ENCODE measurements at places on chromosomes 6 and 20. TPM values are rescaled to one million over a fixed set of nuclear protein-coding genes. Genes with fewer than 3 reads are reported as not detected.
A peak's percentile ranks its signal among the peaks of the same experiment; 100 is the strongest.

- H3K27ac ChIP-seq = no peak overlapping the region
- H3K4me3 ChIP-seq = no peak overlapping the region
- no peaks in the 10 kb centered on the region for H3K27me3 ChIP-seq
- no peaks in the 10 kb centered on the region for H3K4me1 ChIP-seq
These were observed 259.1 kb upstream of the FERMT1 start for GRCh38 chr20:6381887-6382286.

GRCh38 chr6:105994591-105995390, 91.3 kb upstream of the PRDM1 start:
- DNase-seq = peak; percentile 58
- H3K4me1 ChIP-seq = peaks cover 8% of the 10 kb centered on the region
- peak overlapping the region; percentile 84 for H3K27ac ChIP-seq
- no peaks in the 10 kb centered on the region for H3K36me3 ChIP-seq
- H3K27me3 ChIP-seq = peaks cover 67% of the 10 kb centered on the region
- no peak overlapping the region for H3K4me3 ChIP-seq

Gene PDE7B
- polyA plus RNA-seq = 4.6 TPM

DNA sequence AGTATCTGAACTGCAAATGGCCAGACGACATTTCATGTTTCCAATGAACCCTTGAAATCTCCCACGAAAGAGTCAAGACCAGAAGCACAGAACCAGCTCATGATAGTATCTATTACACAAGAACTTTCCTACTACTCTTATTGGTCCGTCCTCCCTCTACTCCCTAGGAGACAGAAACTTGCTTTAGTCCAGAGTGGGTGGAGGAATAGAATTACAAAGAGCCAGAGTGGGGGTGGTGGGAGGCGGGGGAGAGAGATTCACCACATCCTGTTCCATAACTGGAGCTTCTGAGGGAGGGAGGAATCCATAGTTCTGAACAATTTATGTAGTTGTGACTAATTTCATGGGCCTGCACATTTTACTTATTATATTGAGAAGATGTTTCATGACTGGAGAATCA, 18.5 kb upstream of the WFDC10A start:
- H3K4me1 ChIP-seq = no peaks in the 10 kb centered on the region
- no peaks in the 10 kb centered on the region for H3K27me3 ChIP-seq
- H3K27ac ChIP-seq = no peak overlapping the region
- peak; percentile 46 for DNase-seq
- H3K4me3 ChIP-seq = no peak overlapping the region

GRCh38 chr6:90350689-90351554, 54.3 kb upstream of the BACH2 start:
- no peak overlapping the region for H3K4me3 ChIP-seq
- no peak for DNase-seq
- H3K27me3 ChIP-seq = no peaks in the 10 kb centered on the region
- no peaks in the 10 kb centered on the region for H3K4me1 ChIP-seq
- no peaks in the 10 kb centered on the region for H3K36me3 ChIP-seq
- no peak overlapping the region for H3K27ac ChIP-seq

Gene SNX21
- 35.6 TPM for polyA plus RNA-seq

DNA sequence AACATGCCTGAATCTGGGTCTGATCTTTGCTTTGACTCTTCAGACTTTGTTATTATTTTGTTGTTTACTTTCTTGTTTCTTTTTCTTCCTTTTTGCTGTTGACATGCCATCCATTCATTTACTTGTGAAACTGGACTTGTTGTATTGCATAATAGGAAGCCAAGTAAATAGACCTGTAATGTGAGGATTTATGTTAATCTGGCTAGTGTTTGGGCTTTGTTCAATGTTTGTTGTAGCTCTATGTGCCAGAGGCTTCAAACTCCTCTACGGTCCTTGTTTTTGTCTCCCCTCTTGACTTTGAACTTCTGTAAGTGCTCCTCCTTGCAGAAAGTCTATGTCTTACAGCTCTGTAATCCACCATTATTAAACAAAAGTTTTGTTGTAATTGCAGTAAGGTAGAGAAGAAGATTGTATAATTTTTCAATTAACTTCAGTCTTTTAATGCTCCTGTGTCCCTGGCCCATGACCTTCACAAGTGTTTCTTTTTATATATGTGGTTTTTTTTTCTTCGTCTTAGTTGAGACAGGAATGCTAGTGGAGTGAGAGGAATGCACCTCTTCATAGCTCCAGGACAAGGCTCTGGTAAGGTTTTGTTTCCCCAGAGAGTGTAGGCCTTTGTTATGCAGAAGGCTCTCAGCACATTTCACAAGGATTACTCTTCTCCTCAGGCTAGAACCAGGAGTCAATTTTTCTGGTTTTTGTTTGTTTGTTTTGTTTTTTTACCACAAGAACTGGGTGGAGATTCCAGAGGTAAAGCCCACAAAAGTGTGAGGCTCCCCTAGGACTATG, 1061.8 kb upstream of the CITED2 start:
- no peaks in the 10 kb centered on the region for H3K27me3 ChIP-seq
- no peak overlapping the region for H3K4me3 ChIP-seq
- no peaks in the 10 kb centered on the region for H3K36me3 ChIP-seq
- no peak overlapping the region for H3K27ac ChIP-seq

Gene SCUBE3
- 2.5 TPM for polyA plus RNA-seq

DNA sequence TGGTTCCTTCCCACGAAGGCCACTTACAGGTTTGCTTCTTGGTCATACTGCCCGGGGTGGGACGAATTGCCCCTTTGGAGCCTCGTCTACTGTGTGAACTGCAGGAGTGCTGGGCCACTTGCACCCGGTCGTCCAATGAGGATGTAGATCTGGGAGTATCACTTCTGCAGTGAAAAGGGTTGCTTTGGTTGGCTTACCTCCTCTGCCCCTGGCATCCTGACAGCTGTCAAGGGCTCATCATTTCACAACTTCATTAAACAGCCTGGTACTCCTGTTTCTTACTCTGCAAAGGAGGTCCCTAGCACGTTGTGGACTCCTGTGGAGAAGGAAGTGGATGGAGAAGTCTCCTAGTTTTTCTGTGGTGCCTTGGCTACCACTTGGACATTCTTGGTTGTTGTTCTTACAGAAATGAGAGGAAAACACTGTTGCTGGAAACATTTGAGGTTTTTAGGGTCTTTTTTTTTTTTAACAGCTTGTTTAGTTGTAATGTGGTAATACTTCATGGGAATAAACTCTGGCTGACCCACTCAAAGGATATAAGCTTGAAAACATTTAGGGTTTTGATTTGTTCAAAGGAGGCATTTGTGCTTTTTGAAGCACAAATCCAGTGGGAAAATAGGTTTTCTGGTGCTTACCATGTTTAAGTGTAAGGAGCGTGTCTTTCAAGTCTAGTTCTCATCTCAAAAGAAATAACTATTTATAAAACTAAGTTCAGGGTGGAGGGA, 60.7 kb downstream of the AKAP12 start:
- no peak for DNase-seq
- H3K36me3 ChIP-seq = no peaks in the 10 kb centered on the region
- H3K27me3 ChIP-seq = no peaks in the 10 kb centered on the region
- H3K27ac ChIP-seq = no peak overlapping the region

Gene SLC22A1
- 1.4 TPM for polyA plus RNA-seq

DNA sequence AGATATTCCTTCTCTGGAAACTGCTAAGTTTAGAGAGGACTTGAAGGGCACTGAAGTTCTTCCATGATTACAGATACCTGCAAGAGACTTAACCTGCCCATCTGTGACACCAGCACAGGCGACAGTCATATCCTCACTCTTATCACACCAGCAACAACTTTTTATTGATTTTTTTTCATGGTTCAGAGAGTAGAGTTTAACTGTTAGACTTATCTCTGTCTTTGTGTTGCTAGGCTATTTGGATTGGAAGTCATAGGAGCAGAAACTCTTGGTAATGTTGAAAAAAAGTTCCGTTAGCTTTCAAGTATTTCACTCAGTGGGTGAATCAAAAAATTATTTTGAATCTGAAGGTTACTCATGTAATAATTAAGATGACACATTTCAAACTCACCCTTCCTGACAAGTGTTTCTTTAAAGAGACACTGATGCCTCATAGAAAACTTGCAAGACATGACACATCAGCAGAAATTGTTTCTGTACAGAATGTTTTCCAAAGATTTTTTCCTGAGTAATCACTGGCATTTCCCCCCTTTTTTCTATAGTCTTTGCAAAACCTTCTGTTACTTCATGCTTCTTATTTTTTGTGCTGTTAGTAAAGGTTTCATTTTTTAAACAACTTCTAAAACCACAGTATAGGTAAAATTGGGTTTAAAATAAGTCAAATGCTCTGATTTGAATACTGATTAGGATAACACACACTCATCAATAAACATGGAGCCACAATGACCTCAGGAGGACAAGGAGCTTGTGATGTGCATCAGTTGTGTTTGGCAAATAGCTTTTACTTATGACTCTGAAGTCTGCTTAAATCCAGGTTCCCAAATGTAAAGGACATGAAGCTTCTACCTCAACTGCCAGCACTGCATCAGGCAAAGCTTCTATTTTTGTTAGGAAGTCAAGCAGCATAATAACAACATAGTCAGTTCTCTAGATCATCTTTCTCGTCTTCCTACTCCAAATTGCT, 252.9 kb upstream of the MAN1A1 start:
- no peak overlapping the region for H3K4me3 ChIP-seq
- no peaks in the 10 kb centered on the region for H3K4me1 ChIP-seq
- DNase-seq = no peak
- H3K27ac ChIP-seq = no peak overlapping the region
- no peaks in the 10 kb centered on the region for H3K36me3 ChIP-seq

GRCh38 chr6:144129469-144129868, 20.8 kb upstream of the STX11 start:
- H3K4me3 ChIP-seq = no peak overlapping the region
- no peaks in the 10 kb centered on the region for H3K4me1 ChIP-seq

- no peak for DNase-seq
- H3K4me1 ChIP-seq = no peaks in the 10 kb centered on the region
- no peaks in the 10 kb centered on the region for H3K36me3 ChIP-seq
- H3K4me3 ChIP-seq = no peak overlapping the region
These were observed 520.8 kb downstream of the KIF16B start for GRCh38 chr20:16052456-16052855.

DNA sequence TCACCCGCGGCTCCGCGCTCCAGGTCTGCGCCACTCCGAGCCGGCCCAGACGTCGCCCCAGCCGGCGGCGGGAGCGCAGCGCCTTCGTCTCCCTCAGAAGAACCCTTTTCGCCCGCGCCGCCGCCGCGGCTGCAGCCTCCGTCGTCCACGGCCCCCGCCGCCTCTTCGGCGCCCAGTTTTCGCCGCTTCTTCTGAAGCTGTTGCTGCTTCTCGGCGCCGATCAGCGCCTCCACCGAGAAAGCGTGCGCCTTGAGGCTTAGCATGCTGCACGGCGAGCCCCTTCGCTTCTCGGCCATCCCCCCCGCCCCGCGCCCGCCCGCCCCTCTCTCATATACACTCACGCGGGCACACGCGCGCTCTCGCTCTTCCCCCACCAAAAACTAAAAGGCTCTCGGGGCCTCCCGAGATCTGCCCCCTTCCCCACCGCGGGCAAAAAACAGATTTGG, 489 bp downstream of the TBX18 start:
- no peak overlapping the region for H3K27ac ChIP-seq
- no peaks in the 10 kb centered on the region for H3K36me3 ChIP-seq
- peaks cover 4% of the 10 kb centered on the region for H3K4me1 ChIP-seq
- H3K4me3 ChIP-seq = no peak overlapping the region
- DNase-seq = no peak

GRCh38 chr6:89273816-89274215, 41.3 kb downstream of the GABRR2 start:
- H3K4me1 ChIP-seq = no peaks in the 10 kb centered on the region
- no peak overlapping the region for H3K27ac ChIP-seq
- DNase-seq = no peak
